ENCODE measurements at places on chromosomes 2 and 18.

DNA sequence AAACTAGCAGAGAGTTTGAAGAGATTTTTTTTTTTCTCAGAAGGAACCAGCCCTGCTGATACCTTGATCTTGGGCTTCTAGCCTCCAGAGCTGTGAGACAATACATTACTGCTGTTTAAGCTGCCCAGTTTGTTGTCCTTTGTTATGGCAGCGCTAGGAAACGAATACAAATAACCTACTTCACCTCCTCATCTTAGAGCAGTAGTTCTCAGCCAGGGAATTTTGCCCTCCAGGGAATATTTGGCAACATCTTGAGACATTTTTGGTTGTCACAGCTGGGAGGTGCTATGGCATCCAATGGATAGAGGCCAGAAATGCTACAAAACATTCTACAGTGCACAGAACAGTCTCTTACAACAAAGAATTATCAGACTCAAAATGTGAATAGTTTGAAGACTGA lies 43.9 kb upstream of the BCL11A start:
- no peak for DNase-seq

DNA sequence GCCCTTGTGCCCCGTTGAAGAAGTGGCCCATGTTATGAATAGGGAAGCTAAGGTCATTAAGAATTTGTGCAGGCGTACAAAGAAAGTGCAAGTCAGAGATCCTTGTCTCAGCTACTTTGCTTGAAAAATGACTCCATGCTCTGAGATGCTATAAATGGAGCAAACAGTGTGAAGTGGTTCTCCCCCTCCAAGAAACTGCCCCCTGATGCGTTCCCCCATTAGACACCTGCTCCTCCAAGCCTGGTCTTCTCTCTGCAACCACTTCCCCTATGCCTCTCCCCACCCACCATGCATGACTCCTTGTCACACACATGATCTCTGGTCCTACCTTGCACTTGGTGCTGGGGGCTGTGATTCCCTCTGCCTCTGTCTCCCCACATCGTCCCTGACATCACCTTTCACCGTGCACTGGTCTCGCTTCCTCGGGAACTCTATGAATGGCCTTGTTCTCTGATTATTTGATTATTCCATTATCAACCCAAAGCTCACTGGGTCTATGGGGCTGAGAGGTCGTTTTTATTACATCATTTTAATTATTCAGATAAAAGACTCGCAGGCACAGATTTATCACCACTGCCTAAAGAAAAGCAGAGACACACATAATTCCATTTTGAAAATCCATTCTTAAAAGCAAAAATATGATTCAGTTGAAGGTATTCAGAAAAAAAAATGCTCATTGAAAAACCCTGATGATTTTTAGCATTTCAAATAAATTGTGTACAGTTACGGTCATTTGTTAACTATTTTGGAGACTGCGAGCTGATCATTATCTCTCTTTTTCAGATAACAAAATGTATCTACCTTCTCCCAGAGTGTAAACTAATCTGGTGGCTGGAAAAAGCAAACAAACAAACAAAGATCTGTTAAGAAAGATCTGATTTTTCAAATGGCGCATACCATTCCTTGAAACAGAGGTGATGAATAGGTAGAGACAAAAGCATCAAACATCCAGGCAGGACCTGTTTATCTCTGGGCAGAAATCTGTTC lies 294.9 kb downstream of the SOX11 start:
- DNase-seq = no peak

DNA sequence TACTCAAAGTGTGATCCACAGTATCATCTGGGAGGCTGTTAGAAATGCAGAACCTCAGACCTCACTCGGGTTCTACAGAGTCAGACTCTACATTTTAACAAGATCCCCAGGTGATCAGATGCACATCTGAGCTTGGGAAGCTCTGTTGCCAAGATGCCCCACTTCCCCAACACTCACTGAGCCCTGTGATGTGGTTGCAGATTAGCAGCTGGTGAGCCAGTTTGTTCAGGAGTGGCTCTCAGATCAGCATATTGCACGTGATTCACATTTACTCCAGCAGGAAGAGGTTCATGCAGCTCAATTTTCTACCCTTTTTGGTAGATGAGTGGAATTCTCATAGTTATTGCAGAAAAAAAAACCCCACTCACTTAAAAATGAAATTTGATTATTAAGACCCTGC lies 96.4 kb downstream of the VIT start:
- DNase-seq = no peak

DNA sequence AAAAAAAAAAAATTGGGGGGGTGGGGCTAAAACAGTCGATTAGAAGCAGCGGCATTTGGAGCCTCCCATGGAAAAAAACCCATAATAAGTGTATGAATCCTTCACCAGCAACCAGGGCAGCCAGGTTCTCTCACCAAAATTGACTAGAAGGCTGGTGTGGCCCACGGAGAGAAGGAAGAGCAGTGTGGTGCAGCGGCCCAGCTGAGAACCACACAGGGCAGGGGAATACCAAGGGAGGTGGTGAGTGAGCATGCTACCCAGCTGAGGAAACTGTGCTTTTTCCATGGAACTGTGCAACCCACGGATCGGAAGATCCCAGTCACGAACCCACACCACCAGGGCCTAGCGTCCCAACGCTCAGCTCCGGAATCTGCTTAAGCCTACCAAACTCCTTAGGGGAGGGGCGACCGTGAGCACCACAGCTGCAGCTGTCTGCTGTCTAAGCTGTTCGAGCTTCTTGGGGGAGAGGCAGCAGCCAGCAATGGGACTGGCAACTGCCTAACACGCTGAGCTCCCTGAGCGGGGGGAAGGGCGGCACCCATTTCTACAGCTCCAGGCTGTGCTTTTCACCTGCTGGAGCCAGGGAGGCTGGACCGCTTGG lies 1037.2 kb upstream of the ACVR2A start:
- no peak for DNase-seq

DNA sequence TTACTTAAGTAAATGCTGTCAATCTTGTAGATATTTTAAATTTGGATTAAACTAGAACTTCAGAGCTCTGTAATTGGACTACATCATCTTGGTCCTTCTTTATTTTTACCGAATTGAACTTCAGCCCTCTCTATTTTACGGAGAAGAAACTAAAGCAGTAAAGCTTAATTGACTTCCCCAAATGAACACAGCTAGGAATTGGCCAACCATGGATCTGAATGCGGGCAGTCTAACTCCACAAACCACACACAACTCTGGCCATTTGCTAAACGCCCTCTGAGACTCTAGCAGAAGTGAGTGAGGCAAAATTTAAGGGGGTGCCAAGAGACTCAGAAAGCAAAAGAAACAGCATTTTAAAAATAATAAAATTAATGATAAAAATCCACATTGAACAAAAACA lies 86.3 kb upstream of the KCTD1 start:
- DNase-seq = no peak

GRCh38 chr2:97982621-97983020 lies 13.1 kb downstream of the TMEM131 start:
- DNase-seq = no peak

- no peak for DNase-seq
These were observed 29.5 kb downstream of the KIAA2012 start for GRCh38 chr2:202102425-202103000.

- DNase-seq = no peak
These were observed 1415.8 kb upstream of the CELF4 start for GRCh38 chr18:38981389-38981788.

GRCh38 chr18:10928772-10929373 lies 220.5 kb downstream of the PIEZO2 start:
- DNase-seq = peak; percentile 75

- DNase-seq = no peak
These were observed 81.9 kb downstream of the MOGAT1 start for GRCh38 chr2:222753251-222753824.

- DNase-seq = no peak
These were observed 164.6 kb downstream of the TFCP2L1 start for GRCh38 chr2:121120411-121120810.

DNA sequence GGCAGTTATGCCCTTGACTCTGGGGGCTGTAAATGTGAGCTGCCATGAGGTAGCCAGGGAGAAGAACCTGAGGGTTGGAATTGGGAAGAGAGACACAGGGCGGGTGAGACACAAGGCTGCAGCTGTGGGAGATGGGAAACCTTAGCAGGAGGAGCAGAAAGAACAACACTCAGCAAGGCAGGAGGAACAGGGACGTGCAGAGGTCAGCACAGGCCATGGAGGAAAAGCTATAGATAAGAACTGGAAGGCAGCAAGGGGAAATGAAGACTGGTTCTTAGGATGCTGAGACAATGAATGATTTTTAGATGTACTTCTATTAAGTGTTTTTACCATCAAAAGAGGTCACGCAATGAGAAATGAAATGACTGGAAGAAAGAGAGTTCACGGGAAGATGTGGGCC lies 80.2 kb downstream of the USP40 start:
- DNase-seq = no peak

GRCh38 chr18:5728531-5728930 lies 166.8 kb downstream of the TMEM200C start:
- no peak for DNase-seq

DNA sequence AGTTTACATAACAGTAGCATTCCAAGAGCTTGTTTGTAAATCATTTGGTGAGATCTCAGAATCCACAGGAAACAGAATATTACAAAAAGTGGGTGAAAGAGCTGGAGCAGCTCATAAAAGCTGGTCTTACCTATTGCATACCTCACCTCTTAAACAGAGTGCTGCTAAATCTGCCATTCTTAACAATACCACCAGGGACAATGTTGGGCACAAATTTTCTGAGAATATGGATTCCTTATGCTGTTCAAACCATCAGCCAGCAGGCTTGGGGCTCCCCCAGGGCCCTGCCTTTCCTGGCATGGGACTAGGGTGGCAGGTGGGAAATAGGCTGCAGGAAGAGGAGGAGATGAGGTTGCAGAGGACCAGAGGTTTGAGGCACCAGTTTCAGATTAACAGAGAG lies 55.6 kb downstream of the TGFA start:
- DNase-seq = no peak

DNA sequence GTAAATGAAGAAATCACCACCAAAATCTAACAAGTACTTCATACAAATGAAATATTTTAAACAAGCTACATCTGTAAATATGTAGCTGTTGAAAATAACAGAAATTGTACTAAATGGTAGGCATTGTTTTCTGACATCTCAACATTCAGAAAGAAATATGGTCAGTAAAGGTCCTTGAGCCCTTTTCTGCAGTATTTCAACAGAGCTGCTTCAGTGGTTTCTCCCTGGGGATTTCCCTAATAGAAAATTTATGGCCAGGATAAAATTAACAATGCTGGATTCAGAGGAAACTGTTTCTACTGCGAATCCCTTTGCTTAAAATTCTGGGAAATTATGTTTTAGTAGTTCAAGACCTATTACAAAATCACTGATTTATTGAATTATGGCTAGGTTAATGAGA lies 256.6 kb downstream of the PIEZO2 start:
- no peak for DNase-seq
